Activated CD4-positive, CD25-positive, alpha-beta regulatory T cell treated with anti-CD3 and anti-CD28 coated beads, Interleukin-2, amount 50 U/mL, for 24 hours (primary cell): ENCODE measurements at places on chromosomes 3 and 15.

DNA sequence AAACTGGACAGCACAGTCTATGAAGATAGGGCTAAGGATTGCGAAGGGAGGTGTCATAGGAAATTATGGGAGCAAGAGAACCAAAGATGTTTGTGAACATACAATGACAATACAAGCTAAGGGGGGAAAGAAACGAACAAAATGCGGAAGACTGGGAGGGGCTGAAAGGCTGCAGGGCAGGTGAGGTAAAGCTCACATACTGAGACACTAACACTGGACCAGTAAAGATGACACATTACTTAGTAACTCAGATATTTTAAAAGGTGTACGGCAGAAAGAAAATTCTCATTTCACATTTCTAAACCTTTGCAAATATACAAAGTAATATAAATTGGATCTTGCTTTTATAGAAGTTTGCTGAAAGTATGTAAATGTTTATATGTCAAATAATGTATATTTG lies 10.1 kb downstream of the CLDND1 start:
- no peak for ATAC-seq

DNA sequence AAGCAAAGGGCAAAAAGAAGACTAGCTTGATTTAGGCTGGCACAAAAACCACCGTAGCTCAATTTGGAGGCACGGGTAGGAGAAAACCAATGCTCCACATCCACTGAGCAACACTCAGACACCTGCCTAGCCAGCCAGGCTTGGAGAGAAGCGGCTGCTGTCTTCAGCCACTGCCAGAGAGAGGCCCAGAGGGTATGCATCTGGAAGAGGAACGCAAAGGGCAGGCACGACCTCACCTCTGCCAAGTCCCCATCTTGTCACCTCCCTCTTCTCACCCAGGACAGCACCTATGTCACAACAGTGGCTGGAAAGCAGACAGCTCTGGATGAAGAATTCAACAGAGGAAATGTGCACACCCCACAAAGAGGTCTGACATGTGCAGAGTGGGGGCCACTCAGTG lies 93.5 kb downstream of the ADAMTS17 start:
- ATAC-seq = no peak

GRCh38 chr3:107370907-107371306 lies 6.3 kb upstream of the CCDC54 start:
- ATAC-seq = no peak

- no peak for ATAC-seq
Observed at GRCh38 chr15:40904552-40905201, 10.4 kb downstream of the VPS18 start.

DNA sequence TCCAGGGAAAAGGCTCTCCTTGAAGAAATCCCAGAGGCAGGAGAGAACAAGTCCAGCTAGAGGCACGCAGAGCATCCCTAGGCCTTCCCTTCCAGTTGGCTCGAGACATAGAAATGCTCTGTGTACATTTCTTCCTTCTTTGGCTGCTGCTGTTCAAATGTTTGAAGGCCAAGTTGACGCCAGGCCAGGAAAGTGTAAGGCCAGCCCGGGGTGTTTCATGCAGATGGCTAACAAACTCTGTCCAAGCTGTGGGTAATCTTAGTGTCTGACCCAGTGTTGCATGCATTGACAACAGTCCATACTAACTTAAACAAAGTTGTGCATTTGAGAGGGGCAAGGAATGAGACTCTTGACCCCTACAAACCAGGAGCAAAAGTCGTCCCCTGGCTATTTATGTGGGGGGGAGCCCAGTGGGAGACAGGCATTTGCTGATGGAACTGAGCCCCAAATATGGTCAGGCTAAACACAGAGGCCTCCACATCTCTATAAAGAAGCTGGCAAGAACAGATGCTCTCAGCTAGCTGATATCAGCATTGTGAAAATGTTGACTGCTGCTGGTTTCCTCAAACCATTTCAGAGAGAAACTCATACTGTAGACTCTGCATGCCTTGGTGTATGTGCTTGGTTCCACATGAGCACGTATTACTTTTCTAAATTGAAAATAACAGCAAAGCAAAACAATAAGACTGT lies 139.5 kb downstream of the ADAMTS9 start:
- no peak for ATAC-seq

GRCh38 chr3:112353365-112353764 lies 20.4 kb downstream of the CD200 start:
- no peak for ATAC-seq

DNA sequence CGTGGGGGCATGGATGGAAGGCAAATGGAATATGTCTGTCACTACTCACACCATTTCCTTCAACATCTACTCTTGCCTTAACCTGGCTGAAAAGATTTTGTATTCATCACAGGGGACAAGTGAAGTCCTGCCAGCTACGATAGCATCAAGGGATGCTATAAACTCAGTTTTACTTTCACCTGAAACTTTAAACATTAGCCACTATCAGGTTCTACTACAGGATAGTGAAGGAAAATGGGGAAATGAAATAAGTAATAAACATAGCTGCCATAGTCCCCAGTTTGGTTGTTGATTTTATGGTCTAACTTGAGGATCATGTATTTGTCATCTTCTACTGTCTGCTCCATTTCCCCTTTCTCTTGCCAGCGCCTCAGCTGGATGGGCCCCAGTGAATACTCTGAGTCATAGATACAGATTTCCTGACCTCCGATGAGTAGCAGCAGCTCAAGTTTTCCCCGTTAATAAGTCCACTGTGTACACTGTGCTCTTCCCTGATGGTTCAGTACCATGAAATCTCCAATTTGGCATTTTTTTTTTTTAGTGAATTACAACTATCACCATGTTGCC lies 338.2 kb upstream of the SLCO3A1 start:
- ATAC-seq = no peak

DNA sequence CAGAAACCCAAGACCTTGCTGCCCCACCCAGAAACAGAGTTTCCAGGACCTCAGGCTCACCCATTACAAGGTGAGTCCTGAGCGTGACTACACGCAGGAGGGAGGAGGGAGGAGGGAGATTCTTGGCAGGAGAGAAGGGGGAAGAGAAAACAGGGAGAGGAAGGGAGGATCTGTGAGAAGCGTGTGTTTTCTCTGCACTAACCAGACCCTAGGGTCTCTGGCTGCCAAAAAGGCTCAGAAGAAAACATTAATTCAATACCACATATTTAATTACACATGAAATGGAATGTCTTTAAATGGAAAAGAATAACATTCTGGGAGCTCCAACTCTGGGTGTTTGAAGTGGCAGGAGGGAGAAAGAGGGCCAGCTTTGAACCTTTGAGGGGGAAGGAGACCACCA lies 309.0 kb downstream of the NTRK3 start:
- ATAC-seq = no peak
